ENCODE measurements at places on chromosomes 16 and 17.

DNA sequence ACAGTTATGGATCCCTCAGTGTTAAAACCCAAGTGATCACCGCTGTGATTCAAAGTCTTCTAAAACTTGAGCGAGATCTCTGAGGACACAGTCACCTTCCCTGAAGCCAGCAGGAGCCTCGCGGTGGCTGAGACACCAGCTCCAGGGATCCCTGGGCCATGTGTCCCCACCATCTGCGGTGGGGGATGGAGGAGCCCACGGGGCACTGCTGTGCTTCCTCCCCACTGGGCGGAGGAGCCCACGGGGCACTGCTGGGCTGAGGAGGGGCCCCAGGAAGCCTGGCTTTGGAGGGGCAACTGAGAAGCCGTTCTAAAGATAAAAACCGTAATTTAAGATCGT is 65.7 kb upstream of the METRNL start:
- no peak for DNase-seq

- DNase-seq: peak; percentile 19
These were observed 681 bp downstream of the XPO6 start for GRCh38 chr16:28210979-28211588.

DNA sequence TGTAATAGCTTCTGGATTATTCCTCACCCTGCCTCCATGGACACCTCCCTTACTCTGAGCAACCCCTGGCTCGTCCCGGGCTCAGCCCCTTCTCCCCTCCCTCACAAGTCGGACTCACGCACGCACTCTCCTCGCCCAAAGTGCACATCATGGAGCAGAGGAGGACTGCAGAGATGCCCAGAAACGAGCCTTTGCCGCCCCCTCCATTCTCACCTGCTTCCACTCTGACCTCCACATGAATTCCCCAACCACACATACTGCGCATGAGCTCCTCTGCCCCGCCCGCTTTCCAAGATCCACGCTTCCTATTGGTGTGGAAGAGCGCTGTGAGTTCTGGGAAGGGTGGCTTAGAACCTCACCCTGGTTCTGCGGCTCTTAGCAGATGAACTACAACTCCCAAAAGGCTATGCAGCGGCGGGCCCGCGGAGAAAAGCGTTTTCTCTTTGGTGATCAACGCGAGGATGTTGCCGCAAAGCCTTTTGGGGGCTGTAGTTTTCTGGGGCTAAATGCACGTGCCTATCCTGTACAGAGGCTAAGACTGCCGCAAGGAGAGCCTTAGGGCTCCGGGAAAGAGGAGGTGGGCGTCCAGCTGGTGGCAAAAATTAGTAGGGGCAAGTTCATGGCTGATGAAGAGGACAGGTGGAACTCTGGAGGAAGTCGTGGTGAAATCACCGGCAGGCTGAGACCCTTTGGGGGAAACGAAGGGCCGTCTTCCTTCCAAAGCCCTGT is at the start of gene PHB1:
Gene PHB1 (minus strand): TSS at position 261 of the 729 bp plus-strand sequence. CDS start 1,618 bp downstream, outside the sequence.
- peak; percentile 89 for DNase-seq

DNA sequence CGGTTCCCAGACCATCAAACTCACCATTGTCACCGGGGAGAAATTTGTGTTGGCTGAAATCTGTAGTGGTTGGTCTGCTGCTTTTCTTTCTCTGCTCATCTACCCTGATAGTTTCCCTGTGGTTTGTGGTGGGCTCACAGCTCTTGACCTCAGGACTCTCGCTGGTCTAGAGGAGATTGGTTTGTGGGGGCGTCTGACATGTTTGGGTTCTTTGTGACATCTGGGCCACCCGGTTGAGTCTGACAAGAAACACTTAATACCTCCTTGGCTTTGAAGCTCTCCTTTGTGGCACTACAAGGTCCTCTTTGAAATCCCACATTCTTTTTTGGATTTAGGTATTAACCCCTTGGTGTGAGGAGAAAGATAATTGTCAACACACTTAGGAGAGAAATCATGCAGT is 662.0 kb downstream of the WWOX start:
- DNase-seq: no peak

DNA sequence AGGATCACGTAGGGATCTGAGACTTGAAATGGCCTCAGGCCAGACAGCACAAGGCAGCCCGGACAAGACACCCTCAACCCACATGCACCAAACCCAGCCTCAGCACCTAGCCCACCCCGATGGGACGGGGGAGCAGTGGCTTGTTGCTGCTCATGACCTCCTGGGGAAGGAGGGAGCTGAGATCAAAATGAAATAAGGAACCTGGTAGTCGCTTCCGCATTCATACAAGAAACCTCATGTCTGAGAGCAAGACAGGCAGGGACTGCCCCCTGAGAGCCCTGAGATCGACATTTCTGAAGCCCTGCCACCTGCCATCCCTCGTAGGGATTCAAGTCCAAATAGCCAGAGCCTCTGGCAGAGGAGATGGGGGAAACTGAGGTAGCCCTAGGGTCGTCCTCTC is 5.7 kb upstream of the CEP131 start:
- DNase-seq: no peak

- no peak for DNase-seq
These were observed 1.8 kb downstream of the CCR7 start for GRCh38 chr17:40563220-40564052.

GRCh38 chr17:29569245-29569950 is 897 bp downstream of the TP53I13 start:
- no peak for DNase-seq

DNA sequence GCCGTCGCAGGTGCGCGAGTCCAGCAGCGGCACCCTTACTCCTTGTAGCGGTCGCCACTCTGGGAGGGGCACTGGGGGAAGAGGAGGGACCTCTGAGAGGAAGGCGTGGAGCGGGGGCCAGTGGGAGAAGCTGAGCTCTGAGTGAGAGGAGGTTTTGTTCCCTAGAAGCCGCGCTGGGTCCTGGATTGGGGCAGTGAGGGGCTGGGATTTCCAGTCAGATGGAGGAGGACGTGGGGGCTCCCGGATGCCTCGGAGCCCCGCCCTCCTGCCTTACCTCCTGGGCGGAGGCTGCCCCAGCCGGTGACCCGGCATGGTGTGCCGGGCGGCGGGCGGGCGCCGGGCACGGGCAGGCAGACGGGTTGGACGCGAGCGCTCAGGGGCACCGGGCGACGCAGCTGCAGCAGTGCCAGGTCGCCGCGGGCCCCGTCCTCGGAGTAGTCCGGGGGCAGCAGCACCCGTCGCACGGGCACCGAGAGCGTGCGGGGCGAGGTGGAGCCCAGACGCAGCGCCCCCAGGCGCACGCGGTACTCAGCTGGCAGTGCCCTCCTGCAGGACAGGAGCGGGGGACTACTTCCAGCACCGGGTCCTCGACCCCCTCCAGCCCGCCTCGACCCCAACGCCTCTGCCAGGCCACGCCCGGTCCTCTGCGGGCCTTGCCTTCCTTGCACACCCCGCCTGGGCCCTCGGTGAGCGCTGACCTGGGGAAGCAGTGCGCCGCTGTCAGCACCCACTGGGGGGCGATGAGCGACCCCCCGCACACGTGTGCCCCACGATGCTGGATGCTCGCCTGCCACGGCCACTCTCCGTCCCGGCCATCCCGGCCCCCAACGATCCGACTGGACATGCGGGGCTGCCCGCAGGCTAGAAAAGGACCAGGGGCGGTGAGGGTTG is 2.0 kb downstream of the PRSS33 start:
- DNase-seq: no peak

GRCh38 chr17:63916566-63917185 is 2.0 kb downstream of the GH1 start:
- no peak for DNase-seq

GRCh38 chr16:27049117-27049516 is 17.6 kb upstream of the C16orf82 start:
- no peak for DNase-seq

GRCh38 chr16:56960681-56961281 is 969 bp upstream of the CETP start:
- no peak for DNase-seq

DNA sequence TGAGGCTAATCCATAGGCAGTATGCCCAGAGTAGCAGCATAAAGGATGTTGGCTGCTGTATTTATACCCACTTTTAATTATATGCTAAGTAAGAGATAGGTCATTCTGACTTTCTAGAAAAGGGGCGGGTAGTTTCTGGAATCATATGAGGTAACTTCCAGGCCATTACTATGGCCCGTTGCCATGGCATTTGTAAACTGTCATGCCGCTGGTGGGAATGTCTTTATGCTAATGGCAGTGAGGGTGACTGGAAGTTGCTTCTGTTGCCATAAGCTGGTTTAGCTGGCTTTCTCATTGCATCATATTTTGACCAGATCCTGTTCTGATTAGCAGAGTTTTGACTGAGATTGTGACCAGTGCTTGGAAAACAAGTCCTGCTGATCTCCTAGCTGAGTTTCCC is 929.6 kb upstream of the CDH8 start:
- DNase-seq: no peak

DNA sequence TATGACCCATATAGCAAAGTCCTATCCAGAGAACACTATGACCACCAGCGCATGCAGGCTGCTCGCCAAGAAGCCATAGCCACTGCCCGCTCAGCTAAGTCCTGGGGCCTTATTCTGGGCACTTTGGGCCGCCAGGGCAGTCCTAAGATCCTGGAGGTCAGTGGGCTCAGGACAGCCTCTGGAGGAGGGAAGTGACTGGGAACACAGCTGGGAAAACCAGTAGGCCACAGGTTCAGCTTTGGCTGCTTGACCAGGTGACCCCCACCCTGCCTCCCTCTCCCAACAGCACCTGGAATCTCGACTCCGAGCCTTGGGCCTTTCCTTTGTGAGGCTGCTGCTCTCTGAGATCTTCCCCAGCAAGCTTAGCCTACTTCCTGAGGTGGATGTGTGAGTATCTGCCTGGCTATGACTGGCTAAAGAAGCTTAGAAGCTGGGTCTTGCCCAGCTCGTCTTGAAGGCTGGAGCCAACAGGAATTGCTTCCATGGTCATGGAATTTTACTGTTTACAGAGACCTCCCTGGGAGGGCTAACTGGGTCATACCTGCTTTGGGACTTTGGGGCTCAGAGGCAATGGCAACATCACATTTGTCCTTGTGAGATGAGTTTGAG is 1.5 kb upstream of the OVCA2 start:
- no peak for DNase-seq

- DNase-seq: no peak
These were observed 164.4 kb upstream of the TBX2 start for GRCh38 chr17:61235001-61235826.

- no peak for DNase-seq
These were observed 115.5 kb downstream of the AATF start for GRCh38 chr17:37064206-37064605.

DNA sequence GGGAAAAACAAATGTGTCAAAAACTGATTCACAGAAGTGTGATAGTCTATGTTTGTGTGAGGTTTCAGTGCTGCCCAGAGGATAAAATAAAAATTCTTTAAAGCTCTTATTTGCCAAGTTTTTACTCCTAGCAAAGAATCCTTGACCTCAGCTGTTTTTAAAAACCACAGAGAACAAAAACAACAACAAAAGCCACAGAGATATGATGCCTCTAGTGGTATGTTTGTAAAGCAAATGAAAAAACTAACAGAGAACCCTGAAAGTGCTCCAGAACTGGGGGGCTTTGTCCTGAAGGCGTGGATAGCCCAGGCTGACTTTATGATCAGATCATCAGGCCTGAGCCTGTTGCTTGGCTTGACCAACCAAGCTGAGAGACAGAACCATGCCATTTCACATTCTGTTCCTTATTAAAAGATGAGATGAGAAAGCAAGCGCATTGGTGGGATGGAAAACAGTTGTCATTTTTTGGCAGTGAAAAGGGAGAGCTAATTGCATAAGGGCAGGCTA is 411.0 kb downstream of the CPPED1 start:
- no peak for DNase-seq

- no peak for DNase-seq
These were observed 7.8 kb downstream of the XYLT2 start for GRCh38 chr17:50353600-50354195.

DNA sequence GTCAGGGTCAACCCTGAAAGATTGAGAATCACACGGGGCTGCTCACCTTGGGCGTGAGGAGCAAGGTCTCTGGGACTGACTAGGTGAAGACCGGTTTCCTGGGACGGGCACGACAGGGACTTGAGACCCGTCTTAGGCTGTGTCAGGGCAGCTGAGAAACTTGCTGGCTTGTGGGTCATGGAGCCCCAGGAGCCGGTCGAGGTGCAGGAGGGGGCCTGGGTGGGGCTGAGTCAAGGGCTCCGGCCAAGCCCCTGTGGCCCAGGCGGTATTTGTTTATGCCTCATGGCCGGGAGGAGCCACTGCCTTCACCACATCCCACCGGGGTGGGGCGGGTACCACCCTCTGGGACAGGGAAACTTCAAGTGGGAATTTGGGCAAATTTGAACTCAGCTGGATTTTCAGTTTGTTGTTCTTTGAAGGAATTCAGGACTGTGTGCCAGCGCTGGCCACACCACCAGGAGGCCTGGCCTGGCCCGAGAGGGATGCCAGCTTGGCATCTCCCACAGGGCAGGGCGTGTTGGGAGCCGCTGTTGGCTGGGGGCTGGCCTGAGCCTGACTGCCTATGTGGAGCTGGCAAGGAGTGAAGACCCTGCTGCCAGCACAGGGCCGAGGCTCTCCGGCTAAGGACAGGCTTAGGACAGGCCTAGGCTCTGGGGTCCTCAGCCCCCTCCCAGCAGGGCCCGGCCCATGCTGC is 116.1 kb downstream of the METRNL start:
- no peak for DNase-seq

DNA sequence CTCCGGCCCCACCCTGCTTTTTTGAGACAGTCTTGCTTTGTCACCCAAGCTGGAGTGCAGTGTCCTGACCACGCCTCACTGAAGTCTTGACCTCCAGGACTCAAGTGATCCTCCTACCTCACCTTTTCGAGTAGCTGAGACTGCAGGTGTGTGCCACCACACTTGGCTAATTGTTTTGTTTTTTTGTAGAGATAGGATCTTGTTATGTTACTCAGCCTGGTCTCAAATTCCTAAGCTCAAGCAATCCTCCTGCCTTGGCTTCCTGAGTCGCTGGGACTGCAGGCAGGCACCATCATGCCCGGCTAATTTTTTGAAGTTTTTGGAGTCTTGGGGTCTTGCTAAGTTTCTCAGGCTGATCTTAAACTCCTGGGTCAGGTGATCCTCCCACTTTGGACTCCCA is 206.7 kb downstream of the SHISA9 start:
- no peak for DNase-seq

GRCh38 chr17:7922845-7923628 is 6.6 kb downstream of the KCNAB3 start:
- peak; percentile 64 for DNase-seq

DNA sequence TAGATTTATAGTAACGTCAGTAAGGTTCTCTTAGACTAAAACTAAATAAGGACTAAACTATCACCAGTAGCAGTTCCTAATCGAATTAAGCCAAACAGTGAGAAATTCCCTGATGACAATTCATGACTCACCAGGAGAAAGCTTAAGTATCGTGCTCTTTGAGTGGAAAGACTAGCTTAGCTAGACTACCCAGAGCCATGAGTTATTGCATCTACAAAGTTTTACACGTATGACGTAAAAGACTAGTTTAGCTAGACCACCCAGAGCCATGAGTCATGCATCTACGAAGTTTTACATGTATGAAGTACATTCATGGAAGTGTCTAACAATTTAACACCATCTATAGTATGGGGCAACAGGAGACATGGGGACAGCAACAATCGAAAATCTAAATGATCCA is 36.6 kb downstream of the UBE2G1 start:
- peak; percentile 88 for DNase-seq

GRCh38 chr17:47209499-47209898 is 351 bp downstream of the MYL4 start:
- DNase-seq: no peak

All from fibroblast of skin of left biceps (primary cell).